HCT116 (cell line): ENCODE measurements at places on chromosomes 1 and 21. TPM values are rescaled to one million over a fixed set of nuclear protein-coding genes. Genes with fewer than 3 reads are reported as not detected.

DNA sequence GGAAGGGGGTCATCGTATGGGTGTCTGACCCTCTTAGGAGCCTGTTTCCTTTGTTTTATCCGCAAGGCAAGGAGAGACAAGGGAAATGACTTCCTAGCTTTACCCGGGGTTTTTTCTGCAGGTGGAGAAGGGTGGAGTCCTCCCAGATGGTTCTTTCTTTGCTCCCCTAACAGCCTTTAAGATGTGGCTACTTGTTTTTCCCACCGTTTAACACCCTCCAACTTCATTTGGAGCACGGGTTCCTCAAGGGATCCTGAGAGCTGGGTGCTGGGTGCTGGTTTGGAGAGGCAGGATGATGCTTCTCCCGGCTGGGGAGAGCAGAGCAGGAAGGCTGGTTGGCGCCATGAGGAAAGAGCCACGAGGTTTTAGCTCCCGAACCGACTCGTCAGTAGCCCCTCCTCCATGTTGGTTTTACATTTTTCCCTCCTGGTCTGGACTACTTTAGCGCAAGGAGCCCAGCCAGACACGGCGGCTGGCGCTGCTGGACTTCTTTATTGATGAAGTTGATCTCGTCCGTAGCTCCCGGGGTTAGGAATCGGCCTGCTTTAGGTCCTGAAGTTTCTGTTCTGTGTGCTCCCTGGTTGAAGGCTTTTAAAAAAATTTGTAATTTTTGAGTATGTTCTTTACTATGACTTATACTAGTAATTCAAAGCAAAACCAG, 1.4 kb downstream of the UCK2 start:
- peaks cover 13% of the 10 kb centered on the region; the same call in 1 of the 2 replicates for H3K4me1 ChIP-seq
- H3K4me3 ChIP-seq = peak overlapping the region; percentile 69
- peak; percentile 58 for DNase-seq
- peak overlapping the region; percentile 90 for H3K27ac ChIP-seq
- no peaks in the 10 kb centered on the region for H3K27me3 ChIP-seq

- H3K4me1 ChIP-seq = no peaks in the 10 kb centered on the region
- H3K27ac ChIP-seq = no peak overlapping the region
- no peaks in the 10 kb centered on the region for H3K27me3 ChIP-seq
- no peak for DNase-seq
- H3K36me3 ChIP-seq = no peaks in the 10 kb centered on the region
These were observed 113.4 kb downstream of the DISP1 start for GRCh38 chr1:222928212-222928611.

DNA sequence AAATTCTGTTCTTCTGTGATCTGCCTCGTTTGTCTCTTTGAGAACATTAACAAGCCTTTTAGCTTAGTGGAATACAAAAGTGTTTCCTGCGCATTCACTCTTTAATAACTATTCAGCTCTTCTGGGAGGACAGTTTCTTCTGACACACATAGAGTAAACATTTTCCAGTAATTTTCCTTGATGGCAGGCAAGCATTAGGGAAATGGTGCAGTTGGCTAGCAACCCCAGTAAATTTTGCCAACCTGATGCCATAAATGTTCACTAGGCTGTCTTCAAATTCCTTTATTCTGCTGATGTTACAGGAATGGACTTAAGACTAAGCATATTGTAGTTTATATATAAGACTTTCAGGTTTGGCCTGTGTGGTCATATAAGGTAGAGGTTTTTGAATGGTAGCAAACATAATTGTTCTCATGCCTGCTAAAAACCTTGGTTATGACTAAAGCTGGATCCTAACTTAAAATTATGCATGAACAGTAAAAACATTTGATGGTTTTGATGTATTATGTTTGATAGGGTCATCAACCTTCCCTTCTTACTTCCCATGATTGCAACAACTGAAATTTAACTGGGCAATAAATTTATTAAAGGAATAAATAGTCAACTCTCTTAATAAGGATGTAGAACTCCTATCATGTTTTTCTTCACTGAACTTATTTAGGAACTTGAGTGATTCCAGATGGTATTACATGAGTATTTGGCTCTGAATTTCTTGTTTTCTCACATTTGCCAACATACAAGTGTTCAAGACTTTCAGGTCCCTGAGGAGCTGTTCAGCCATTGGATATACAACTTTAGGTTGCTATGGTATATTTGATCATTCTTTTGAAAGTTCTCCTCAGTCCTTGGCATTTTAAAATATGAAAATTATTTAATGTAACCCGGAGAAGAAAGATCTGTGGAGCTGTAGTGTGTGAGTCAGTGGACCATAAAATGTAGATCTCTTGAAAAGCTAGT, 223.4 kb downstream of the FMN2 start:
- no peak overlapping the region for H3K4me3 ChIP-seq
- no peaks in the 10 kb centered on the region for H3K27me3 ChIP-seq
- H3K27ac ChIP-seq = no peak overlapping the region
- no peaks in the 10 kb centered on the region for H3K36me3 ChIP-seq
- no peak for DNase-seq
- no peaks in the 10 kb centered on the region for H3K4me1 ChIP-seq

UBR4 gene
- 107 TPM for total RNA-seq

ZNF593OS gene
- total RNA-seq = not detected

NHLH2 gene
- not detected for total RNA-seq

WNT9A gene
- 5.6 TPM for total RNA-seq

GRCh38 chr1:103457886-103458455, 67.5 kb upstream of the RNPC3 start:
- H3K4me1 ChIP-seq = no peaks in the 10 kb centered on the region
- no peak overlapping the region for H3K27ac ChIP-seq
- no peaks in the 10 kb centered on the region for H3K27me3 ChIP-seq
- no peak overlapping the region for H3K4me3 ChIP-seq

ILDR2 gene
- total RNA-seq = 2.4 TPM

DNA sequence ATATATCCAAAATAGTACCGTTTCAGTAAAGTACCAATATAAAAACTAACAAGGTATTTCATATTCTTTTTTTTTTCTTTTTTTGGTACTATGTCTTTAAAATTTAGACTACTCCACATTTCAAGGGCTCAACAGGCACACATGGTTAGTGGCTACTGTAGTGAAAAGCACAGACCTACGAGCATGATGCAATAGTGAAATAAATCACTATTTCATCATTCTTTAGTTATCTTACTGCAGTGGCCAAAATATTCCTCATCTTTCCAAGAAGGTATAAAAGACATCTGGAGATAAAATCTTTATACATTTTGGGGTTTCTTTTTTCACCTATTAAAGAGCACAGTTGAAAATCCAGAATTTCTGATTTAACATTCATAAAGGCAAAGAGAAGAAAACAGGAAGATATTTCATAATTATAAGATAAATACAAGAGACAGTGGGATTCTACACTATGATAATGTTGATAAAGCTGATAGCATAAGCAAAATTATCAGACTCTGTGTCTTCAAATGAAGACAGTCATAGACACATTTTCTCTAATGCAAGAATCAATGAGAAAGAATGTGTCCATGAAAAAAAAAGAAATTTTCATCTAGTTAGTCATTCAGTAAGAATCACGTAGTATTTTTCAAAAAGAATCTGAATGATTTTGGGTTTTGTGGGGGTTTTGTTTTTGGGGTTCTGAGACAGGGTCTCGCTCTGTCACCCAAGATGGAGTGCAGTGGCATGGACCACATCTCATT, 41.9 kb downstream of the CEP170 start:
- H3K27me3 ChIP-seq = no peaks in the 10 kb centered on the region
- H3K36me3 ChIP-seq = no peaks in the 10 kb centered on the region
- H3K4me3 ChIP-seq = no peak overlapping the region
- DNase-seq = no peak
- no peaks in the 10 kb centered on the region for H3K4me1 ChIP-seq

GPR52 gene
- total RNA-seq = 0.34 TPM

DNA sequence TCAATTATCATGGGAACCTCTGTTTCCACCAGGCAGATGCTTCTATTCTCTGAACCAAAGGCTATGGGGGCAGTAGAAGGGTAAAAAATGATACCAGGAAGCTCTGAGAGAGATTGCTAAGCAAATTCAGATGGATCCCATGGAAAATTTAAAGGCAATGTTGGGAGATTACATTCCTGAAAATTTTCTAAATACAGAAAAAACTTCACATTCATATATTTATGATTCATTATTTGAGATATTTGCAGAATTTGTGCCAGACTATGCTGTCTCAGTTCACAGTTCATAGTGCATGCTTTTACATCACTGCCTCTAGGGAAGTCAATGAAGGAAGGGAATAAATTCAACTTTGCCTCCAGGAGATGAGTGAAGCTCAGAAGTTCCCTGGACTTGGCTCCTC, 57.5 kb downstream of the KCNT2 start:
- no peak overlapping the region for H3K4me3 ChIP-seq
- H3K36me3 ChIP-seq = no peaks in the 10 kb centered on the region
- DNase-seq = no peak
- no peak overlapping the region for H3K27ac ChIP-seq
- no peaks in the 10 kb centered on the region for H3K4me1 ChIP-seq
- no peaks in the 10 kb centered on the region for H3K27me3 ChIP-seq

GRCh38 chr1:228367798-228368791, 38.5 kb downstream of the TRIM11 start:
- peaks cover 33% of the 10 kb centered on the region for H3K4me1 ChIP-seq
- H3K36me3 ChIP-seq = no peaks in the 10 kb centered on the region
- no peak overlapping the region for H3K27ac ChIP-seq
- no peak for DNase-seq
- H3K27me3 ChIP-seq = no peaks in the 10 kb centered on the region

DNA sequence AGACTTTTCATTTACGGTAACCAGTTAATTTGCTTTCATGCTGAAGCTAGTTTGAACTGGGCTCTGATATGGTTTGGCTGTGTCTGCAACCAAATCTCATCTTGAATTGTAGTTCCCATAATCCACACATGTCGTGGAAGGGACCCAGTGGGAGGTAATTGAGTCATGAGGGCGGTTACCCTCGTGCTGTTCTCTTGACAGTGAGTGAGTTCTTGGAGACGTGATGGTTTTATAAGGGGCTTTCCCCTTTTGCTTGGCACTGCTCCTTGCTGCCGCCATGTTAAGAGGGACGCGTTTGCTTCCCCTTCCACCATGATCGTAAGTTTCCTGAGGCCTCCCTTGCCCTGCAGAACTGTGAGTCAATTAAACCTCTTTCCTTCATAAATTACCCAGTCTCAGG, 10.3 kb upstream of the FHAD1 start:
- H3K4me1 ChIP-seq = peaks cover 18% of the 10 kb centered on the region
- no peak for DNase-seq
- peak overlapping the region; percentile 37 for H3K4me3 ChIP-seq
- H3K27me3 ChIP-seq = no peaks in the 10 kb centered on the region

GRCh38 chr1:1421907-1422464, 910 bp upstream of the ANKRD65 start:
- no peaks in the 10 kb centered on the region for H3K36me3 ChIP-seq
- no peak overlapping the region for H3K4me3 ChIP-seq
- H3K27ac ChIP-seq = peak overlapping the region; percentile 40; the same call in 1 of the 2 replicates
- no peak for DNase-seq
- no peaks in the 10 kb centered on the region for H3K27me3 ChIP-seq

GRCh38 chr21:46617267-46618051, 12.6 kb upstream of the S100B start:
- no peak overlapping the region for H3K4me3 ChIP-seq
- no peaks in the 10 kb centered on the region for H3K36me3 ChIP-seq
- H3K27ac ChIP-seq = no peak overlapping the region
- no peak for DNase-seq

DNA sequence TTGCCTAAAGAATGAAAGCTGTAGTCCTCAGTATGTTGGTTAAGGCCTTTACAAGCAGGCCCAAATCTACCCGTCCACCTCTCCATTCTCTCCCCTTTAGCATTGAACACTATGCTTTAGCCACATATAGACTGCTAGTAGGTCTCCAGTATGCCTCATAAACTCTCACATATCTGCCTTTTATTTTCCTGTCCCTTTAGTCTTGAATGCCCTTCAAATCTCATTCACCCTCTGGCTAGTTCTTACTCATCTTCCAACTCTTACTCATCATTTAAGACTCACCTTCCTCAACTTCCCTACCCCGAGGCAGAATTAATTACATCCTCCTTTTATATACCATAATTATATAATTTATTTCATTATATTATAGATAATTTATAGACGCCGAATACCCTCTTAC, 78.7 kb upstream of the TSPAN2 start:
- H3K27ac ChIP-seq = no peak overlapping the region
- H3K36me3 ChIP-seq = no peaks in the 10 kb centered on the region
- H3K27me3 ChIP-seq = no peaks in the 10 kb centered on the region
- H3K4me3 ChIP-seq = no peak overlapping the region

YOD1 gene
- 13.6 TPM for total RNA-seq

ASCL5 gene
- 0.15 TPM for total RNA-seq

C1orf141 gene
- total RNA-seq = not detected

DNA sequence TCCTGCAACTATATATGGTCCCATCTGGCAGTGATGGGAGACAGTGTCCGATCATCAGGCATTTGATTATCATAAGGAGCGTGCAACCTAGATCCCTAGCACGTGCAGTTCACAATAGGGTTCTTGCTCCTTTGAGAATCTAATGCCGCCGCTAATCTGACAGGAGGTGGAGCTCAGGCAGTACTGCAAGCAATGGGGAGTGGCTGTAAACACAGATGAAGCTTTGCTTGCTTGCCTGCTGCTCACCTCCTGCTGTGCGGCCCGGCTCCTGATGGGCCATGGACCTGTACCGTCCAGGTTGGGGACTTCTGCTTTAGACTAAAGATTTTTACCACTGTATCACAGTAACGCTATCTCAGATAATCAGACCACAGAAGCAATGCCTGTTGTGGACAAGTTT, 63.8 kb downstream of the TGFB2 start:
- H3K4me1 ChIP-seq = no peaks in the 10 kb centered on the region
- no peak overlapping the region for H3K4me3 ChIP-seq
- H3K27me3 ChIP-seq = no peaks in the 10 kb centered on the region
- no peak overlapping the region for H3K27ac ChIP-seq
- no peaks in the 10 kb centered on the region for H3K36me3 ChIP-seq

- no peak for DNase-seq
- H3K4me1 ChIP-seq = no peaks in the 10 kb centered on the region
- H3K36me3 ChIP-seq = no peaks in the 10 kb centered on the region
- no peak overlapping the region for H3K27ac ChIP-seq
These were observed 19.3 kb downstream of the TRMT13 start for GRCh38 chr1:100152271-100152670.

DNA sequence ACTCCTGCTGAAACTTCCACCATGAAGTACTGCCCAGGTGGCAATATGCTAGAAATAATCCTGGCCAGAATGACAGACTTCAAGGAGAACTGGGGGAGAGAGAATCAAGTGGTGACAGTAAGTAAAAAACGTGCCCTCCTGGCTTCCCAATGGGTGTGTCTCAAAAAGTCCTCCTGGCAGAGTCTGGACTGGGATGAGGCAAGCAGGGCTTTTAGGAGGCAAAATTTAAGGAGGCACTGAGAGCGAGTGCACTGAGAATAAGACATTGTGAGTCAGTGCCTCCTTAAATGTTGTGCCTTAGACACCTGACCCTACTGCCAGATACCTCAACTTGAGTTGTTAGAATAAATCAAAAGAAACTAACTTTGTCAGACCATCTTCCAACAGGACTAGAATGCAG, 2.2 kb downstream of the LRRC52 start:
- no peaks in the 10 kb centered on the region for H3K36me3 ChIP-seq
- H3K27ac ChIP-seq = no peak overlapping the region
- DNase-seq = no peak
- no peaks in the 10 kb centered on the region for H3K4me1 ChIP-seq

- H3K27ac ChIP-seq = no peak overlapping the region
- no peaks in the 10 kb centered on the region for H3K4me1 ChIP-seq
- H3K27me3 ChIP-seq = no peaks in the 10 kb centered on the region
- H3K36me3 ChIP-seq = no peaks in the 10 kb centered on the region
- H3K4me3 ChIP-seq = no peak overlapping the region
These were observed 76.6 kb upstream of the SELENON start for GRCh38 chr1:25723250-25723880.

- H3K27me3 ChIP-seq = no peaks in the 10 kb centered on the region
- no peak overlapping the region for H3K27ac ChIP-seq
- no peak overlapping the region for H3K4me3 ChIP-seq
- DNase-seq = no peak
- H3K36me3 ChIP-seq = no peaks in the 10 kb centered on the region
These were observed 121.0 kb upstream of the TSPAN2 start for GRCh38 chr1:115210302-115210711.
